ENCODE measurements at places on chromosomes 12 and 14. TPM values are rescaled to one million over a fixed set of nuclear protein-coding genes. Genes with fewer than 3 reads are reported as not detected.
A peak's percentile ranks its signal among the peaks of the same experiment; 100 is the strongest.

DNA sequence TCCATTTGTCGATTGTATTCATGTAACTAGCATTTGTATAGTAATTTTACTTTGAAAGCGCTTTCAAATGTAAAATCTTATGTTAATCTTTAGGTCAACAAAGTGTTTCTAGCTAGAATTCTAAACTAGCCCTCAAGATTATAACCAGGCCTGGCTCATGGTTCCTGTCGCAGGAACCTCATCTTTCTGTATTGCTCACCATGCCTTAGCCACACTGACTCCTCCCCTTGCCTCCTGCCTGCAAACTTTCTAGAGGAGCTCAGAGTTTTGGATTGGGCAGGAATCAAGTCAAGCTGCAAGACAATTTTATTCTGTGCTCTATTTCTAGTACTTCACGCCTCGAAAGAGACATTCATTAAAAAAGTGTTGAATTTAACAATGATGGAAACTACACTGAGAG is 99.8 kb downstream of the TGFB3 start:
- DNase-seq: no peak

GRCh38 chr14:65352964-65353530 is 59.5 kb upstream of the FUT8 start:
- DNase-seq: peak; percentile 54

GRCh38 chr14:93780813-93781400 is 7.4 kb downstream of the PRIMA1 start:
- DNase-seq: no peak

GPR65 gene
- not detected for total RNA-seq

WIF1 gene
- total RNA-seq: not detected

HCAR3 gene
- total RNA-seq: not detected

METAP2 gene
- 82.2 TPM for total RNA-seq

- no peak for DNase-seq
Observed at GRCh38 chr14:42490536-42490935, 883.9 kb downstream of the LRFN5 start.

DNA sequence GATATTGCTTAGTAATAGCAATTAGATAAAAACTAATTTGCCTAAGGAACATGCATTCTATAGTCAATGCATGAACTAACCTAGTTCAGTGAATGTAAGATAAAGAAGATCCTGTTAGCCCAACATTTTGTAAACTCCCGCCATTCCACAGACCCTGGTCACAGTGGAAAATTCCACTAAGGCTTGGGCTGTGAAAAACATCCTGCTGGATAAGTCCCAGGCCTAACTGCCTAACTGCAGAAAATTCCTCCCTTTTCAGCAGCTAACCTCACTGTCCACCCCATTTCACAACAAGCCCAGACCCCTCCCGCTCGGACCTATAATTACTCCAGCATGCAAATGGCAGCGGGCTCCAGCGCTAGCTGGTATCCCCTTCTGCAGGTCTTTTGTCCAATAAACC is 97.9 kb upstream of the GARIN6 start:
- DNase-seq: no peak

CTSG gene
- not detected for total RNA-seq

DNA sequence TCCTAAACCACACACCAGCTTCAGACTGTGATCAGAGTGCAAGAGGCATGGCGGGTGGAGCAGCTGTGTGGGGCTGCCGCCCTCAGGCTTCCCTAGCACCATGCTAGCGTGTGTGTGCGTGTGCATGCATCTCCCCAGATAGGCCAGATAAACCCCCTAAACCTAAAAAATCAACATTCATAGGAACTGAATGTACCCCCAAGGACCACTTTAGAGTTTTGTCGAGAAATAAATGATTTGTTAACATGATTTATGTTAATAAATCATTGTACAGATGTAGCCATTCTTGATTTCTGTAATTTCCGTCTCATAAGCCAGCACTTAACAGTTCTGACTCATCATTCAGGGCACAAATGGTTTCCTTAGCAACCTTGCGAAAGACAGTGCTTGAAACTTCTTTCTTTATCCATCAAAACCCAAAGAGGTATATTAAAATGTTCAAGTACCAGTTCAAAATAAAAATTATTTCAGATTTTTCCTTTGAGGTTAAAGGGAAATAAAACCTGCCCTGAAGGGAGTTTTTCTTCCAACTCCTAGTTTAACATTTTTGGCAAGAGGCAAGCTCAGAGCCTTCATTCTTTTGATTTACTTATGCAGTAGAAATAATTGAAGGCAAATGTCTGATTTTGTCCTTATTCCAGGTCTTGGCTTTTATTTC is 206.2 kb upstream of the RGS6 start:
- no peak for DNase-seq

DNA sequence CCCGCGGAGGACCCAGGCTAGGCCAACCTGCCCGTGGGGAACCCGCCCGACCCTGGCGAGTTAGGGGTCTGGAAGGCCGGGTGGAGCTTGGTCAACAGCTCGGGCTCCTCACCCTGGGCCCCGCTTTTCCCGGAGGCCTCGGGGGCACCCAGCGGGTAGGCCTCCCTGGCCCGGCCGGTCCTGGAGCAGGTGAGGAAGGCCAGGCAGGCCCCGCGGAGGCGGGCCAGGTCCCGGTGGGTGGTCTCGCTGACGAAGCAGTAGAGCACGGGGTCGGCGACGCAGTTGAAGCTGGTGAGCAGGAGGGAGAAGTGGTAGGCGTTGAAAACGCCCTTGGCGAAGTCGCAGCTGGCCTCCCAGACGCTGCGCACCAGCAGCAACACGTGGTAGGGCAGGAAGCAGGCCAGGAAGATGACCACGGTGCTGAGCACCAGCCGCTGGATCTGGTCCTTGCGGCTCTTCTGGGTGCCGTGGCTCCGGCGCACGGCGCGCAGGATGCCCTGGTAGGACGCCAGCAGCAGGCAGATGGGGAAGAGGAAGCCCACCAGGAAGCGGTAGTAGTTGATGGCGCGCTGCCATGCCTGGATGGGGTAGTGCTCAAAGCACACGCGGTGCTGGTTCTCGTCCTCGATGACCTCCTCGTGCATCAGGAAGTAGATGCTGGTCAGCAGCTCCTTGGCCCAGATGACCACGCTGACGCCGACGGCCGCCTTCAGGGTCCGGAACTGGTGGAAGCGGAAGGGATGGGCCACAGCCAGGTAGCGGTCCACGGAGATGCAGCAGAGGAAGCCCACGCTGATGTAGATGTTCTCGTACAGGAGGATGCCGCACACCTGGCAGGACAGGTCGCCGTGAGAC is 10.3 kb downstream of the GPR68 start:
- DNase-seq: no peak

- no peak for DNase-seq
Observed at GRCh38 chr12:111386885-111387284, 18.0 kb upstream of the PHETA1 start.

- DNase-seq: no peak
Observed at GRCh38 chr14:43525658-43526057, 981.4 kb downstream of the FSCB start.

KCNH3 gene
- 0.12 TPM for total RNA-seq

GRCh38 chr12:124098887-124099286 is 125.9 kb downstream of the ZNF664 start:
- DNase-seq: no peak

KCNA5 gene
- not detected for total RNA-seq

DNA sequence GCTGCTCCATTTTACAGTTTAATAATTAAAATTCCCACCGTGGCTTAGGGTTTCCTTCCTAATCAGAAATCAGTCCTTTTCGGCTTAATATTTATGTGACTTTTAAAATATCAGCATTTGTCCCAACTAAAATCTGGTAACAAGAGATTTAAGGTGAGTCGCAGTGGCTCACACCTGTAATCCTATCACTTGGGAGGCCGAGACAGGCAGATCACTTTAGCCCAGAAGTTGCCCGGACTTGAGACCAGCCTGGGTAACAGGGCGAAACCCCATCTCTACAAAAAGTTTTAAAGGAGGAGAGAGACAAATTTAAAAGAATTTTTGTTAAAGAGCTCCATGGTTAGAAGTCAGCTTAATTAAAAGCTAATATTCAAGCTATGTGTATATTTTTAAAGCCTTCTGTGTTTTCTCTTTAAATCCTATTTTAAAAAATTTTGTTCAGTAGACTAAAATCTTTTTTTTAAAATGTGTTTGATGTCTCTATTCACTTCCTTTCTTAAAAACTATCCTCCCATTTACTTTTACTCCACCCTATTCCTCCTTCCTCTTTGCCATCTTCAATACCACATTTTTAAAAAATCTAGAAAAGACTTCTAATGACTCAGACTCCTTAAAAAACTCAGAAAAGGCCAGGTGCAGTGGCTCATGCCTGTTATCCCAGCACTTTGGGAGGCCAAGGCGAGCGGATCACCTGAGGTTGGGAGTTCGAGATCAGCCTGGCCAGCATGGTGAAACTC is 3.8 kb upstream of the TAC3 start:
- DNase-seq: no peak

GPD1 gene
- total RNA-seq: 0.07 TPM

DNA sequence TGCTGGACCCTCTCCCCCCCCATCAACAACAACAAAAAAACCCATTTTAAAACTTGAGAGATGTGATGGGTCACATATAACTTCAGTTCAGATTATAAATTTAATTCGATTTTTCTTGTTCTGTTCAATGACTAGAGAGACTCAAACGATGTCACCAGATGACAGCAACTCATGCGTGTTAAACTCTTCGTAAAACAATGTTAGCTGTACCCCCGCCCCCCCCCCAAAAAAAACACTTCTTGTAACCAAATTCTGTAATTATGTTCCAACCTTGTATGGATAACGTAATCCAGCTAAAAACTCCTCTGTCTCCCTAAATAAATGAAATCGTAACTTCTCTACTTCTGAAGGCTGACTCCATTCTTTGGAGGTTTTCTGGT is 614 bp upstream of the NACA start:
- DNase-seq: no peak

- no peak for DNase-seq
Observed at GRCh38 chr12:6963791-6964413, 6.6 kb downstream of the PHB2 start.

- peak; percentile 56 for DNase-seq
Observed at GRCh38 chr14:50775357-50775756, 55.6 kb downstream of the NIN start.

ERC1 gene
- 10.3 TPM for total RNA-seq

- DNase-seq: no peak
Observed at GRCh38 chr12:119998471-119999245, 9.6 kb downstream of the BICDL1 start.

ERP27 gene
- 1.4 TPM for total RNA-seq

- no peak for DNase-seq
Observed at GRCh38 chr14:20560961-20561360, at the start of gene RNASE9. Gene RNASE9, minus strand, starts transcription at chr14:20561047.

DNA sequence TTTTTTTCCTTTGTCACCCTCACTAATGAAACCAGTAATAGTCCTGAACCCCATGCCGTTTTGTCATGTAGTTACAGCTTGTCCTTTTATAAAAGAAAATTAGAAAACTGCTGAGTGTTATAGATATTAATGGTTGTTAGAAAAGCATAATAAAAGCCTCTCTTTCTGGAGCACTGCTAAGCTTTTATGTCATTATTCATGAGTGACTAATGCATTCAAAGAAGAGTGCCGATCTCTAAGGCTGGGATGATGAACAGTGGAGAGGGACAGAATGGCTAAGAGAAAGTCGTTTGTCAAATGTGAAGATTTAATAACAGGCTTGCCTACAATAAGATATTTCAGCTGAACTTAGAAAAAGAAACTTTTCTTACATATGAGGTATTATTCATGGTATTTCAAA is 121.6 kb downstream of the MGAT4C start:
- DNase-seq: no peak

- no peak for DNase-seq
Observed at GRCh38 chr12:11758087-11758486, 108.6 kb downstream of the ETV6 start.

- no peak for DNase-seq
Observed at GRCh38 chr12:91377436-91377835, 194.8 kb upstream of the DCN start.

- peak; percentile 74 for DNase-seq
Observed at GRCh38 chr12:96401076-96401871, 1.0 kb upstream of the CDK17 start.

DNA sequence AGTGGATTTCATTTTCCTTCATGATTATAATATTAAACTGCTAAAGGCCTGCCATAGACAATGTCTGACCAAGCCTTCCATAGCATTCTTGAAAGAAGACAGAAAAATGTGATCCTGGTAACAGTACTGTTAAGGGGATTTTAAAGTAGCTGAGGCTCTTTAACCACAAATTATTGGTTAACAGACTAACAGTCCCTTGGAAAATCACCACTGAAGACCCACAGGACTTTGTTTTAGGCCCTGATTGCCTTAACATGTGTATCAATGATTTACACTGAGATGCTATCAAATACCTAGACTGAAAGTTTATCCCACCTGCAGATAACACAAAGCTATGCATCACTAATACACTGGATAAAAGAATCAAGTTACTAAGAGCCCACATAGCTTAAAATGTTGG is 6.0 kb downstream of the KRT79 start:
- DNase-seq: no peak

CYP46A1 gene
- total RNA-seq: not detected

- no peak for DNase-seq
Observed at GRCh38 chr14:71113376-71113775, 206.1 kb downstream of the PCNX1 start.

SALL2 gene
- 12.1 TPM for total RNA-seq

GPR84 gene
- not detected for total RNA-seq

DNA sequence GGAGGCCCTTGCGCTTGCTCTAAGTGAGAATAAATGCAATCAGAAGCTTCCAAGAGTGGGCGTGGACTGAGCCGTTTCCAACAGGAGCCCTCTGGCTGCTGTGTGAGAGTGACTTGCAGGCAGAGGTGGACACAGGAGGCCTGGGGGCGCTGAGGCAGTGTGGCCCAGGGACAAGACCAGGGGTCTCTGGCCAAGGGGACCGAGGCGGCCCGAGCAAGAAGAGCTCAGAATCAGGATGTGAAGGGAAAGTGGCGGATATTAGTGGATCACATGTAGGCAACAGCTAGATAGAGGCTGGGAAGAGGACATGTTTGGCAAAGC is 8.6 kb downstream of the RIMBP2 start:
- DNase-seq: no peak
